ENCODE measurements at places on chromosomes 5 and 9.

DNA sequence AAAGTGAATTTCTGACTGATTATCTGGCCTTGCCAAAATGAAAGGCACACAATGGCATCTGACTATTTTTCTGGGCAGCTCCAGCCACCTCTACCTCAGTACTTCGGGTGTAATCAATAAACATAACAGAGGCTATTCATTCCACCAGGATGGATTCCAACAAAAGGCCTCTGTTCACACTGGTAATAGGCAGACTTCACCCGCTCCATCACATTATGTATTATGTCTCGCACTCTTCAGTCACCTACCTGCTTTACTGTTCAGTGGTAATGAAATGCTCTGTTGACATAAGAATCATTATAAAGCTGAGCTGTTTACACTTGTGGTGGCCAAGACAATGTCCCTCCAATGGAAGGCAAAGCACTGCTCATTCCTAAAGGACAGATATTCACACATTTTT lies 1333.7 kb upstream of the WWC1 start:
- no peak for DNase-seq

DNA sequence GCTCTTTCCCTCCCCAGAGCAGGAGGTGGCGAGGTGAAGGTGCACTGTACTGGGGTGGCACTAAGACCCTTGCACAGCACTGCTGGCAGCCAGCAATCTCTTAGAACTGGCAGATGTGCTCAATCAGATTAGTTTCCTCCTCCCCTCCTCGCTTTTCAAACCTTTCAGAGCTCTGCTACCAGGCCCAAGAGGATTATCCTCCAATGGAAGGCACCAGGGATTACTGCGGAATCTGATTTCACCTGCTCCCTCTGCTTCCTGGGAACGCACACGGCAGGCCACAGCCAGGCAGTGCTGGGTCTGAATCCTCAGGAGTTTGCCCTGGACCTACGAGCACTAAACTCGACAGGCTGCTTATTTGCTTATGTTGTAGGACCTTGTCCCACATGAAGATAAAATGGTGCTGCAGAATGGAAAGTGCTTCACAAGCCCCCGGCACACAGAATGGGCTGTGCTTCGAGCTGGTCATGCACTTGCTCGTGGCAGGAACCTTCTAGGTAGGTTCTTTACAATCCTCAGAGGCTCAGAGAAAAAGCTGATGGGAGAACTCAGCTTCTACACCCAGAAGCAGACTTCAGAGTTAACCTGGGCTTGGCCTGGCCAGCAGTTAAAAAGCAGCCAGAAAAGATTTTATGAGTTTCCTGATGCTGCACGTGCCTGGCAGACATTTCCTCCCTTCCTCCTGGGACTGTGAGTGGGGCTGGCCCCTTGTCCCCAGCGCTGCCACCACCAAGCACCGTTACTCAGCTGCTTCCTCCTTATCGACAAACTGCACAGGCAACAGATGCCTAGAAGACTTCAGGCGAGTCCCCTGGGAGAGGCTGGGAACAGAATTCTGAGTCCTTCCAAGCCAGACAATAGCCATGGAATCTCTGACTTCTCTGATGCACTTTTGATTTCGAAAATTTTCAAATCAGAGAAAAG lies 33.1 kb downstream of the FABP6 start:
- no peak for DNase-seq

DNA sequence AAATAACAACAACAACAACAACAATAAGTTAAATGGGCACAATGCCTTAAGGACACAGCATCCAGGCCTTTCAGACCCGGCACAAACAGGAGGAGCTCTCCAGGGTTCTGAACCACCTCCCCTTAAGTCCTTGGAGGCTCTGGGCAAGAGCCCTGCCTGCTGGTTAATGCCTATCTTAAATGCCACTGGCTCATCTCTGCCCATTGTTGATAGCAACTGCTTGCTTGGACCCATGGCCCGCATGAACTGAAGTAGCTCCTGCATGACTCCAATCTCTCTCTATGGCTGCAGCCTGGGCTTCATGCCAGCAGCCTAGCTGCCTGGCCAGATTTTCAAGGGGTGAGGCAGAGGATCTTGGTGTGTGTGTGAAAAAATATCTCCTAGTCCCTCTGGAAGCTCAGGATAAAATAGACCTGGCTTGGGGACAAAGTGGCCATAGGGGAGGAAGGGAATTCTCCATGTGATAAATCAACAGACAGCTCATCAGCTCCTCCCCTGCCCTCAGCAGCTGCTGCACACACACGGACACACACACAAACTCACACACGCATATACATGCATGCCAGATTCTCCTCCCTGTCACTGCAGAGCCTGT lies 27.4 kb downstream of the FAM219A start:
- DNase-seq = peak; percentile 71

DNA sequence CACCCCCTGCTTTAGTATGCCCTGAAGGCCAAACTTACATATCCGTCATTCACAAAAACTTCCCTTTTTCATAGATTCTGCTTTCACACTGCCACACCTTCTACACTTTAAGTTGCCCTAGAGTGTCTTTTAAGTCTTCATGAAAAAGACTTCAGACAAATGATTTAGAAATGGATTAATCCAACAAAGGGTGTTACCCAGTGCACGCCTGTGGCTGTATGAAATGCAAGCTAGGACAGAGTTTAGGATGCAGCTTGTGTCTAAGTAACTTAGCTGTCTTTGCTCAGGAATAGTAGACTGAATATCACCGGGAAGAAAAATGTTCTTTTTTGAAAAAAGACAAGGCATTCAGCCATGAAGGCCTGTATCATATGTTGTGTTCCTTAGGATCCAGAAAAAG lies 210.0 kb downstream of the MPDZ start:
- no peak for DNase-seq

DNA sequence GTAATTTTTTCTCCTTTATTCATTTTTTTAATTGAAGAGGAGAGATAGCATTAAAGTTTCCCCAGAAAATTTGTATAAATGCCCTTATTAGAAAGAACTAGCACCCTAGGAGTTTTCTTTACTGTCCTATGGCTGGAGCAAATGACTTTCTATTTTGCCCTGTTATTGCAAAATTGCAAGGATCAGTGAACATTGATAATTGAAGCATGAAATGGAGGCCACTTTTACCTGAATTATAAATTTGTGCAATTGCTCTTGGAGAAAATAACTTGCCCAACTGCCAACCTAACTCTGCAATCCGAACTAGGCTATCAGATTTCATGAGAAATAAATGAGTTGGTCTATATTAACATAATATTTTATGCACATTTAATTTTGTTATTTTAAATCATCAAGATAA lies 111.9 kb downstream of the MTRR start:
- DNase-seq = no peak

- no peak for DNase-seq
Observed at GRCh38 chr9:90219548-90220118, 423.0 kb downstream of the DIRAS2 start.

DNA sequence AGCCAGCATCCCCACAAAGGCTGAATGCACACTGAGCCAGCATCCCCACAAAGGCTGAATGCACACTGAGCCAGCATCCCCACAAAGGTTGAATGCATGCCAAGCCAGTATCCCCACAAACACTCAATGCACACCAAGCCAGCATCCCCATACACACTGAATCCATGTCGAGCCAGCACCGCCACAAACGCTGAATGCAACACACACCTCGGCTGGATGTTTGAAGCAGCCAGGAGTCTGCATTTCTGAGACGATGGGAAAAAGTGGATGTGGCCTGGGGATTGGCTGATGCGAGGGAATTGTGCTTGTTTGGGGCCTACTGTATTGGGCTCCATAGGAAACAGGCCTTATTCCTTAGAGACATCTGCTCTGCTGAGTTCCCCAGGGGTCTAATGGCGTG lies 30.9 kb upstream of the CEP72 start:
- no peak for DNase-seq

DNA sequence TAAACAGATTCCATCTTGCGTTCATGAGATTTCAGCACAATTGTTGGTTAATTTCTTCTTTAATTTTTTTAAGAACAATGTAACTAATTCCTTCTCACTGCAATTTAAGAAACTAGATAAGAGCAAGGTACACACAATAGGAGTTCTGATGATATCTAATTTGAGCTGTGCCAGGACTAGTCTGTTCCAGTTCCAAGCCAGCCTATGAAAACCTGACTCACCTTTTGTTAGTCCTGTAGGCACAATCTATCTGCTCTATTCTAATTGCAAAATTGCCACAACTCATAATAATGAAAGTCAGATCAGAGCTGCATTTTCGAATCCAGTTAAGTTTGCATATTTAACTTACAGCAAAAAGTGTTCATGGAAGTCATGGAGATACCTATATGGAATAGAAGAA lies 494.1 kb upstream of the TUSC1 start:
- no peak for DNase-seq

DNA sequence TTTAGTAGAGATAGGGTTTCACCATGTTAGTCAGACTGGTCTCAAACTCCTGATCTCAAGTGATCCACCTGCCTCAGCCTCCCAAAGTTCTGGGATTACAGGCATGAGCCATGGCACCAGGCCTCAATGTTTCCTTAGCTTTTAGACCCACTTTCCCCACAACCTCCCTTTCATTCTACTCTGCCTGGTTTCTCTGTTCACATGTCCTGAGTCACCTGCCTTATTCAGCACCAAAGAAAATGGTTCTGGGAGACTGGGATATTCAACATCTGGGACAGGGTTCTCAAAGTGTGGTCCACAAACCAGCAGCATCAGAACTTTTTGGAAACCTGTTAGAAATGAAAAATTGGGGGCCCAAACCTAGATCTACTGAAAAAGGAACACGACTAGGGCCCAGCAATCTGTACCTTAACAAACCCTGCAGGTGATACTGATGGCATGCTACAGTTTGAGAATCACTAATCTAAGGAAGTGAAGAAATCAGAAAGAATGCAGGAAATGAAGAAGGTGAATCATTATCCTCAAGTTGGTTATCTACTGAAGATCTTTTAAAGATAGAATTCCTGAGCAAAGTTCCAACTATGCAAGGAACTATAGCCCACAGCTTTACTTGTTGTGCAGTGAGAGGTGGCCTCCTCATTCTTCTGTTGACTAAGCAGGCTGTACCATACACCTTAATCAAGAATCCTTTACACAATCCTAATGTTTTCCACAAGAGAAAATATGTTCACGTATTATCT lies 51.8 kb upstream of the CTNNAL1 start:
- peak; percentile 85 for DNase-seq

GRCh38 chr5:19975795-19976194 lies 12.2 kb downstream of the CDH18 start:
- peak; percentile 73 for DNase-seq

- DNase-seq = no peak
Observed at GRCh38 chr5:87156631-87157030, 111.1 kb upstream of the RASA1 start.

GRCh38 chr5:40389591-40389990 lies 290.1 kb upstream of the PTGER4 start:
- no peak for DNase-seq

DNA sequence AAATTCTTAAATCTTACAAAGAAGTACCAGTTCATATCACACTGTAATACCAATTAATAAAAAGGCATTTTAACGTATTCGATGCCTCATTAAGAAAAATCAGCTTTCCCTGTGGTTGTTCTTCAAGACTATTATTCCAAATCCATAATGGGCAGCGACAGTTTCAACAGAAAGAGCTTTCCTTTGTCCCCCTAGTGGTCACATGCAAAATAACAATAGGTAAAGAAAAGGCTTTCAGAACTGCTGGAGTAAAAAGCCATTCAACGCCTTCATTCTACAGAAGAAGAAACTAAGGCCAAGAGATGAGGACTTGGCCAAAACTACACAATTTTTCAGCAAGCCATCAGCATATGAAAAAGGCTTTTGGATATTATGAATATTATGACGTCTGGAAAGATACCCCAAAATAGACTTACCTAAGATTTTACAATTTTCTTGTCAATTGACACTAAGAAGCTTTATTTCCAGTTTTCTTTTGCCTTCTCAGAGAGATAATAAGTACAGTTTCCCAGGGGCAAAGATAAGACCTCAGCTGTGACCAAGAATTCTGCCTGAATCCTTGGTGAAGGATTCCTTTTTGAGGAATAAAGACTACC lies 6.7 kb upstream of the CDH6 start:
- peak; percentile 44 for DNase-seq

- DNase-seq = peak; percentile 21
Observed at GRCh38 chr9:22813529-22813928, 366.9 kb downstream of the DMRTA1 start.

GRCh38 chr5:142293486-142293885 lies 31.3 kb downstream of the SPRY4 start:
- no peak for DNase-seq

GRCh38 chr9:99436616-99437015 lies 214.5 kb downstream of the SEC61B start:
- no peak for DNase-seq

GRCh38 chr5:186091-187041 lies 4.9 kb upstream of the LRRC14B start:
- DNase-seq = no peak

- DNase-seq = no peak
Observed at GRCh38 chr5:28448791-28449190, 1410.4 kb upstream of the CDH9 start.

GRCh38 chr5:131966551-131966950 lies 21.1 kb upstream of the MEIKIN start:
- no peak for DNase-seq

DNA sequence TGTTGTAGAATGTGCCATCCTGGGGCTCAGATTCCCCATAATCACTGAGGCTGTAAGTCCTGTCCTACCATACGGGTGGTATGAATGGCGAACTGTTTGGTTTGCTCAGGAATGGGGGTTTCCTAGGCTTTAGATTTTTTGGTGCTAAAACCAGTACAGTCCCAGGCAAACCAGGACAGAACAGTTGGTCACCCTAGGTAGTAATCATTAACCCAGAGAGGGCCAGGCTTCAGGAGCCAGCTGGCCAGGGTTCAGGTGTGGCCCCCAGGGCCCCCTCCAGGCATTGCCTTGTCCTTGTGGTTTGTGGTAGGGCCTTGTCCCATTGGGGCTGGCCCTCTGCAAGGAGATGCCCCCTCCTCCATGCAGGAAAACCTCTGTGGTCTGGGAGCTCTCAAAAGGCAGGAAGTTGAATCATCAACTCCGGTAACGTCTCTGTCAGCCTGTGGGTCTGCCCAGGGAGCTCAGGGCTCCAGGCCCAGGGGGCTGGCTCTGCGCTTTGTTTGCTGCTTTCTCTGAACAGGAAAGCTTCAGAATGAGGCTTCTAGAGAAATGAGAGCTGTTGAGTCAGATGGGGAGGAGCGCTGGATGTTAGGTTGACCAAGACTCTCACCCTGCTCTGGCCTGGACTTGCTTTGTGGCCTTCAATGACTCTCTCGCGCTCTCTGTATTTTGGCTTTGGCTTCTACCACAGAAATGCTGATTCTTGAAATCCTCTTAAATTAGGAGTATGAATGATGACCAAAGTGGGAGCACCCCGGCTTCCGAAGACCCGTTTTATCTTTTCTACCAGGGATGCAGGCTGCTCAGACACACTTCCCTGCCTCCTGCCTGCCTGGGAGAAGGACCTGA lies 22.2 kb upstream of the JADE2 start:
- peak; percentile 97 for DNase-seq
